ENCODE measurements at places on chromosomes 3 and 15.

DNA sequence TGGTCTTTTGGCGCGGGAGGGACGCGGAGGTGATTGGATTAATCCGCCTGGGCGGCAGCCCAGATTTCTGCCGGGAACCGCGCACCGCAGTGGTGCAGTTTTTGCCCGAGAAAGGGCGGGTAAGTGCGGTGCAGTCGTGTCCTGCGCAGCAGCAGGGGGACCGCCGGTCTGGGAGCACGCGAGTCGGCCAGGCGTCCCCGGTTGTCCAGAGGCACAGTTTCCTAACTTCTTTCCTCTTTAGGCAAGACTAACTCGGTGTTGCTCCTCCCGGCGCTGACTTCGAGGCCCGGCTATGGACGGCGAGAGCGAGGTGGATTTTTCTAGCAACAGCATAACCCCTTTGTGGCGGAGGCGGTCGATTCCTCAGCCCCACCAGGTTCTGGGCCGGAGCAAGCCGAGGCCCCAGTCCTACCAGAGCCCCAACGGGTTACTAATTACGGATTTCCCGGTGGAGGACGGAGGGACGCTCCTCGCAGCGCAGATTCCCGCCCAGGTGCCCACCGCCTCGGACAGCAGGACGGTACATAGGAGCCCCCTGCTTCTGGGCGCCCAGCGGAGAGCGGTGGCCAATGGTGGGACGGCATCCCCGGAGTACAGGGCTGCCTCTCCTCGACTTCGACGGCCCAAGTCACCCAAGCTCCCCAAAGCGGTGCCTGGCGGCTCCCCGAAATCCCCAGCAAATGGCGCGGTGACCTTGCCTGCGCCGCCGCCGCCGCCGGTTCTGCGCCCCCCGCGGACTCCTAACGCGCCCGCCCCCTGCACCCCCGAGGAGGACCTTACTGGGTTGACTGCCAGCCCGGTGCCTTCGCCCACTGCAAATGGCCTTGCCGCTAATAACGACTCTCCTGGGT lies 736 bp downstream of the ARHGEF26 start:
- no peak for DNase-seq

DNA sequence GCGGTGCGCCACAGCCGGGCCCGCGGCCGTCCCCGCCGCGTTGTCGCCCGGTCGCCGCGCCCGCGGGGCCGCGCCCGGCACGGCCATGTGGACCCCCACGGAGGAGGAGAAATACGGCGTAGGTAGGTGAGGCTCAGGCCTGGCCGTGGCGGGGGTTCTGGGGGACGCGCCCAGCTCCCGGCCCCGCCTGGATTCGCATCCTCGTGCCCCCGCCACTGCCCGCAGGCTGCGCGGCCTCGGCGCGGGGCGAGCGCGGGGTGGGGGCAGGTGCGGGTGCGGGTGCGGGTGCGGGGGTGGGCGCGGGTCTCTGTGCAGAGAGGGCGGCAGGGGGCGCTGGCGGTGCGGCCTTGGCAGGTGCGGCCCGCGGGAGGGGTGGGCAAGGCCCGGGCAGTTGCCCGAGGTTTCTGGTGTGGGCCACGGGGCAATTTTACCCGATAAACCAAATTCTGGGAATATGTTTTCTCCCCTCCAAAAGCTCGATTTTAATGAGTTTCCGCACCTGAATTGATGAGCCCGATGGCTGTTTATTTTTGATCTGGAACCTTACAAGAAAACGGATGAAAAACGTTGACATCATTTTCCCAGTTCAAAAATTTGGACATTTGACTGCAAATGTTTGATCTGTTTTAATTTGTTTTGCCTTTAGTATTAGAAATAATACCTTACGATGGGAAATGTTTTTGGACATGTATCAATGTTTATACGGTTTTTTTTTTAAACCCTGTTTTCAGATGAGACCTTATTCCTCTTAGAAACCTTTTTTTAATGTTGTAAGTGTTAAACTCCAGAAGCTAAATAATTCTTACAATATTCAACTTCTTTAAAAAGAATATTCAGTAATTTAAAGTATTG lies 678 bp downstream of the DOCK3 start:
- DNase-seq, result no peak

GRCh38 chr3:153172796-153173757 lies 11.1 kb downstream of the RAP2B start:
- DNase-seq, result no peak

GRCh38 chr15:57519806-57520205 lies 71.9 kb upstream of the MYZAP start:
- DNase-seq, result no peak

DNA sequence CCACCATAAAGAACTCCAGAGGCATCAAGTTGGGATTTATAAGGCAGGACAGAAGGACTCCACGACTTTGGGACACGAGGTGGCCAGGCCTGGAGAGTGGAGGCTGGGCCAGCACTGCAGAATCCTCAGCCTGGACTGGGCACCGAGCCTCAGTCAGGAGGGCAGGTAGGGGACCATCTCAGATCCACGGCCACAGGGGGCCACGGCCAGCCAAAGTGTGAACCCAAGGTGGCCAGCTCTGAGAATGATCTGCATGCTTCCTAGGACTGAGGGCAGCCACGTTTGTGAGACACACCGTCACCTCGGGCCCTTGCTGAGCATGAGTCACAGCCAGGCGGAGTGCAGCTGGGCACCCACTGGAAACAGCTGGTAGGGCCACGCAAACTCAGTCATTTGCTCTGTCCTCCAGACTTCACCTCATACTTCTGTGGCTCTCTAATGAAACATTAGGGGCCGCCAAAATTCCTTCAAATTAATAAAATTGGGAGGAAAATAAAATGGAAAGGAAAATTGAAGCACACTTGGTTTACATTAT lies 65.8 kb downstream of the CTNNB1 start:
- no peak for DNase-seq

GRCh38 chr3:178275311-178275710 lies 260.9 kb upstream of the KCNMB2 start:
- DNase-seq, result no peak

DNA sequence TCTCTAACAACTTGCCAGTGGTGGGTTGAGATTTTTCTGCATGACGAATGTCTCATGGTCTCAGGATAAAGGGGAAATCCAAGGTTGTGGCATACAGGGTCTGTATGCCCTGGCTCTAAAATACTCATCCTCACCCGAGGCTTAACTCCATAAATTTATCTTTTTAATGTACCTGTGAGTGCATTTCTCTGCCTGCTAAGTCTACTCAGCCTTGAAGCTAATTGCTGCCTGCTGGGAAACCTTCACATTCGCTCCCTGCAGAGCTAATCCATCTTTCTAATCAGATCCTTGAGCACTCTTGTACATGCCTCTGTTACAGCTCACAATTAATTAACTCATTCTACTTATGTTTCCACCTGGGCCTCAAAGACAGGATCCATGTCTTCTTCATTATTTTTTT lies 93.8 kb downstream of the CMSS1 start:
- no peak for DNase-seq

DNA sequence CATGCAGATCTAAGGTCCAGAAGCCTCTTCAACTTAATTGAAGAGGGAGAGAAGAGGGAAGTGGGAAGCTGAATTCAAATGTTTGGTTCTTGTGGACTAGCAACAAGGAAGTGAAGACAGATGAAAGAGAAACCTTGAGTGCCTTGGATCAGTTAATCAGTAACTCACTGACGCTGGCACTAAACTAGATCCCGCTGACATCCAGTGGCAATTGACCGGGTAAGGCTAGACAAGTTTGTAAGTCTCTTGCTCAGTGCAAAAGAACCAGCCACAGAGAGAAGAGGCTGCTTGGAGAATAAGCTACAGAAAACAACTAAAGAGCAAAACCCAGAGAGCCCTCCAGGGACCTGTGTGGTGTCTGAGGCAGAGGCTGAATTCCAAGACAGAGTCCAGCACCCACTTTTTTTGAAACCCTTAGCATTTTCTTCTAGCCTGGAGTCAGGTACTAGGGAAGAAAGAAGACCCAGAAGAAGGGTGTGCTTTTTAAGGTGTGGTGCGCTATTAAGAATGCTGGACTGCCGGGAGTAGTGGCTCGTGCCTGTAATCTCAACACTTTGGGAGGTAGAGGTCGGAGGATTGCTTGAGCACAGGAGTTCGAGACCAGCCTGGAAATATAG lies 6.9 kb downstream of the PLCH1 start:
- no peak for DNase-seq

DNA sequence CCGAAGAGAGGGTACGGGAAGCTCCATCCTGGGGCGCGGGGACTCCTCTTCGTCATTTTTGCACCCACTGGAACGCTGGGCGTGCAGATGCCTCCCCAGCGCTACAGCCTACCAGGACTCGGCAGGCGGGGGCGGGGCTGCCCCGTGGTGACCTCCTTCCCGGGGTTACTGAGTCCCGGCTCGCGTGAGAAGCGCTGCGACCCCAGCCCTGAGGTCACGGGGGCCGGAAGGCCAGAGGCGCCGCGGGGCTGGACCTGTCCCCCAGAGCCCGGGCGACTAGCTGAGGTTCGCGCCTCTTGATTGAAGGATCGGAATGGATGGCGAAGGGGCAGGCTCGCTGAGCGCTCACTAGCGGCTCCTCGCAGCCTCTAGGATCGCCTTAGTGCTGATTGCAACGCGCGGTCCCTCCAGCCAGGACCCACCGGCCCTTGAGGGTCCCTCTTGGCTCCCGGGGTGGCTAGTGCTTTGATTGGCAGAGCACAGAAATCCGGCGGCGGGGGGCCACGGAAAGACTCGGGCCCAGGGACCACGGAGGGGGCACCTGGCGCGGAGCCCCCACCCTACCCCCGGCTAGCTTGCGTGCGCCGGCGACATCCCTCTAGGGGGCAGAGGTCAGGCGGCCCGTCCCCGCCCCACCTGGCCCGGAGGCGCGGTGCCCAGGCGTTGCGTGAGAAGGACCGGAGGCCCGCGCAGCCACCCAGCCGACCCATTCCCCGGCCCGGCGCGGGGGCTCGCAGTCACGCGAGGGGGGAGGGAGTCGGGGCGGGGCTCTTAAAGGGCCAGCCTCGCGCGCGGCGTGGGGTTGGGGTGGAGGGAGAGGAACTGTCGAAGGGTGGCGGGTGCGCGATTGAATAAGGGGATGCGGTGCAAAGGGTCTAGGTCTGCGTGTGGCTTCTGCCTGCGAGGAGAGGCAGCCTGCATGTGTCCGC lies 781 bp upstream of the CYP1A1 start:
- DNase-seq, result no peak

- DNase-seq, result no peak
Measured at GRCh38 chr15:36430726-36431265, 148.6 kb upstream of the CDIN1 start.

- no peak for DNase-seq
Measured at GRCh38 chr3:160226026-160226907, 1.0 kb downstream of the C3orf80 start.

GRCh38 chr3:30804984-30805383 lies 89.5 kb downstream of the GADL1 start:
- no peak for DNase-seq

- DNase-seq, result no peak
Measured at GRCh38 chr15:89822026-89822425, 7.4 kb upstream of the ANPEP start.

DNA sequence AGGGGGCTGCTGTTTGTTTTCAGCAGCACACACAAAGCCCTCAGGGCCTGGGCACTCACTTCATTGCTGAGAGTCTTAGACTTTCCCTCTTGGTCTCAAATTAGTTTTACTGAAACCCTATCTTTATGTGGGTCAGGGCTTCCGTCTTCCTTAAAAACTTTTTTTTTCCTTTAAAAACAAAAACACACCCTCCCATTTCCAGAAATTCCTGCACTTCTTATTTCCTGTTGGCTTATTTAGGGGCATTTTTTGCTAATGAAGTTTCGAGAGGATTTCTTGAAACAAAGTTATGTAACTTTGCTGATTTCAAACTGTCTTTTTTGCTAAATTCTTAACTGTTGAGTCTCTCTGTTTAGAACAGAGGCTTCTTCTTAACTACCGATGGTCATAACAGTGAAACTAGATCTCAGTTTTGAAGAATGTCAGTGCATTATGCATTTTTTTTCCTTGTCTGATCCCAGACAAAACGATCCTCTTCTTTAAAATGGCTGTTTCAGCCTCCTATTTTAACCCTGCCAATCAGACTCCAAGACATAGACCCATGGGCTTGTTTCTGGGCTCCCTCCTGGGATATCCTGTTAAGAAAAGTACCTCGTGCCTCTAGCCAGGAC lies 23.3 kb downstream of the ANAPC13 start:
- no peak for DNase-seq

GRCh38 chr3:40581166-40581565 lies 56.4 kb downstream of the ZNF621 start:
- DNase-seq, result no peak

- no peak for DNase-seq
Measured at GRCh38 chr3:112623717-112624116, 17.2 kb downstream of the CCDC80 start.

GRCh38 chr3:53766706-53767105 lies 79.5 kb downstream of the CHDH start:
- no peak for DNase-seq

DNA sequence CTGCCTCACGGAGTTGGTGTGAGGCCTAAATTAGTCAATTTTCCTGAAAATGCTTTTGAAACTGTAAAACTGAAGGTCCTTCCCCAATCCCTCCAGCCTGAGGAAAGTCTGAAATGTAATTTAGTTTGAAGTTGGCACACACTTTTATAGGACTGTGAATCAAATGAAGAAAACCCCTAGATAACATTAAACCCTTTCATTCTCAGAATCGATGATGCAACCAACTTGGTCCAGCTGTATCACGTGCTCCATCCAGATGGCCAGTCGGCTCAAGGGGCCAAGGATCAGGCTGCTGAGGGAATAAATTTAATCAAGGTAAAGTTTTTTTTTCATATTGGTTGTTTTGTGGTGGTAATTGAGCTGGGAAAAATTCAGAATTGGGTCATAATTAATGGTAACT lies 11.7 kb downstream of the MRPS22 start:
- DNase-seq, result no peak

DNA sequence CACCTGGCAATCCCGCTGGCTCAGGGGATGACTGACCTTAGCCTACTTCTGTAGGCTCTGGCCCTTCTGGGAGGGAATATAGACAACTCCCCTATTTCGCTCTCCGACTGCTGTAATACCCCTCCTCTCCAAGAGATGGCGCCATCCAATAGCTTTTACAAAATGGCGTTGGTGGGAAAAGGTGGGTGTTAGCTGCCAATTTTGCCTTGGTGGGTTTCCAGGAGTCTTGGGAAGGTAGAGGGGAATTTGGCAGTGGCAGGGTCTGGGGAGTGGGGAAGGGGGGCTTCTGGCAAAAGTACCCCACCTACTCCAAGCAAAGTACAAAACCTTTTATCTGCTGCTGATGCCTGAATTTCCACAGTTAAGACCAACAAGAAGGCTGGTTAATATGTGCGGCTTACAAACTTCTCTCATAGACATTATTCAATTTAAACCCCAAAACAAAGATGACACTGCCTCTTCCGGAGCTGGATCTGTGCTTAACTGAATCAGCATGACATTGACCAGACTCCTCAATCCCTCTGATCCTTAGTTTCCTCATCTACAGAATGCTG lies 62.1 kb downstream of the RASGRF1 start:
- DNase-seq, result no peak

Data from NCI-H446 treated with DMSO at 0.1 percent for 48 hours (cell line).